ENCODE measurements at places on chromosomes 6 and 20.

- no peaks in the 10 kb centered on the region for H3K27me3 ChIP-seq
- no peak for DNase-seq
- no peak overlapping the region for H3K4me3 ChIP-seq
Measured at GRCh38 chr20:46269372-46269771, 38.9 kb downstream of the CDH22 start.

GRCh38 chr6:16503970-16504415, 257.3 kb downstream of the ATXN1 start:
- H3K36me3 ChIP-seq: peaks cover 4% of the 10 kb centered on the region
- no peak for DNase-seq
- no peaks in the 10 kb centered on the region for H3K27me3 ChIP-seq
- H3K27ac ChIP-seq: no peak overlapping the region
- no peak overlapping the region for H3K4me3 ChIP-seq
- peaks cover 6% of the 10 kb centered on the region for H3K4me1 ChIP-seq

- H3K4me3 ChIP-seq: no peak overlapping the region
- DNase-seq: no peak
- H3K4me1 ChIP-seq: peaks cover 11% of the 10 kb centered on the region
Measured at GRCh38 chr6:152478377-152479010, 158.7 kb downstream of the SYNE1 start.

DNA sequence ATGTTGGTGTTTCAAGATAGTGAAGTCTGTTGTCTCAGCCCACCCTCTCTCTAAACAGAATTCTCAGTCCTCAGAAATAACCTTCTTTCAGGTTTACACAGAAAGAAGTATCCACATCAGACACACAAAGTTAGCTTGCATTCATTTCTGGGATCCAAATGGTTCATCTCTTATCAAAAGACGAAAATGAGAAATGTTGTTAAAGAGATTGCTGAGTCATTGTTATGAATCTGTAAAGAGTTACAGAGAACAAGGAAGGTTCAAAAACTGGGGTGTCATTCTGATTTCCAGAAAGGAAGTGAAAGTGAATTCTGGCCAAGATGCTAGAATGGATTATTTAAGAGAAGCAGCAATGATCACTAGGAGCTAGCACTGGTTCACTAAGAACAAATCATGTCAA, 90.5 kb upstream of the ATXN1 start:
- peaks cover 16% of the 10 kb centered on the region for H3K4me1 ChIP-seq
- no peak overlapping the region for H3K27ac ChIP-seq
- DNase-seq: no peak
- no peaks in the 10 kb centered on the region for H3K36me3 ChIP-seq

Data from WTC11 (cell line).